ENCODE measurements at places on chromosomes 6 and 20. TPM values are rescaled to one million over a fixed set of nuclear protein-coding genes. Genes with fewer than 3 reads are reported as not detected.

Gene ZNF165
- 0.37 TPM for total RNA-seq

Gene DEFB129
- not detected for total RNA-seq

Gene NRSN1
- total RNA-seq, result not detected

Gene GSTA3
- total RNA-seq, result not detected

Gene OVOL2
- not detected for total RNA-seq

Gene TSHZ2
- 6.8 TPM for total RNA-seq

Gene MATN4
- total RNA-seq, result under 0.01 TPM

Gene LRP11
- 47.3 TPM for total RNA-seq

Gene MBOAT1
- 6.2 TPM for total RNA-seq

Gene FERMT1
- 17.3 TPM for total RNA-seq

Gene GNAS-AS1
- 2.0 TPM for total RNA-seq

Gene AKAP12
- total RNA-seq, result 133 TPM

Gene FAM184A
- 1.4 TPM for total RNA-seq

Gene SAMD5
- total RNA-seq, result not detected

Gene CEP250
- total RNA-seq, result 14.7 TPM

Gene BAG2
- 24.4 TPM for total RNA-seq

Gene PRKN
- 2.0 TPM for total RNA-seq

Gene SLC22A3
- 0.59 TPM for total RNA-seq

Gene ADGRB3
- total RNA-seq, result 0.78 TPM

Gene TOMM6
- 77.2 TPM for total RNA-seq

Gene SLC12A5
- not detected for total RNA-seq

Gene LY6G6D
- total RNA-seq, result not detected

Gene TMEM200A
- total RNA-seq, result 4.1 TPM

Gene LHFPL5
- total RNA-seq, result not detected

Gene MAS1
- total RNA-seq, result not detected

Gene EPPIN
- total RNA-seq, result not detected

Gene C20orf144
- 0.20 TPM for total RNA-seq

All from subcutaneous preadipocyte (primary cell).